Stromal cell of bone marrow (primary cell): ENCODE measurements at places on chromosomes 2 and 18.

DNA sequence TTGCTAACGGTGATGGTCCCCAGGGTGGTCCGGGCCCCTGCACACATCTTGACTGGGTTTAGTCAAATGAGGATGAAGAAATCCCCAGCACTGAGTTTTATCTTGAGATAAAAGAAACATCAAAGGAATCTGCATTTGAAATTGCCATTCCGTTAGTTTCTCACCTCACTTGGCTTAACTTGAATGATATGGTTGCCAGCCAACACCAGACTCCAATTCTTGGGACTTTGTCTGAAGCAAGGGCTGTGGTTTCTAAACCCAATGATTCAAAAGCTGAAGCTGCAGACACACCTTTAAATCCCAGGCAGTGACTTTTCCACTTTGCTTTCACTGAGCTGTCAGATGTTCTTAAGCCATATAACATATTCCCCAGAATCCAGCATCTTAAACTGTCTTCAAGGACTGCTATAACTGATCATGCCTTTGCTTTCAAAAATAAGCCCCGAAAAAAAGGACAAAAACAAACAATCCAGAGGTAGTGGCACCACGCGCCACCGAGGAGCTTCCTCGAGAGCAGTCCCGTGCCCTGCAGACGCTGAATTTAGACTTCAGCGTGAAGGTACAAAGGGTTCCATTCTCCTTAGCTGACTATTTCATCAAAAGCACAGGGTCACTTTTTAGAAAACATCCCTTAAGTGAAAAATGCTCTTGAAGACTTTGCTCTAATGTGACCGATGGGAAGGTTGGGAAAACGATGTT lies 189.3 kb downstream of the HDAC4 start:
- no peak for DNase-seq

GRCh38 chr2:72780477-72780876 lies 45.4 kb downstream of the EXOC6B start:
- no peak for DNase-seq

DNA sequence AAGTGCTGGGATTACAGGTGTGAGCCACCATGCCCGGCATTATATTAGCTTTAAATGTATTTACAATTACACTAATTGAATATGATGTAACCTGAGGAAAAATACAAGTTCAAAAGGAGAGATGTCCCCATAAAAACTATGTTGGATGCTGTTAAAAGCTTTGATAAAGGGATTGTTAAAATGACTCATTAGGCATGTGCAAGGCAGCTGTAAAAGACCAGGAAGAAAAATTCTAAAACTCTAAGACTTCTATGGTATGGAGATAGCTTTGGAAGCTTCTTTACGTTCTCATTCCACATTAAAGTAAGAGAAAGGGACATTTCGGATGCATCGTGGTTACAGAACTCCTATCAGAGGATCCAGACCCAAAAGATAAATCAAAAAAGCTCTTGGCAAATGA lies 50.3 kb downstream of the CYB5A start:
- DNase-seq: no peak

DNA sequence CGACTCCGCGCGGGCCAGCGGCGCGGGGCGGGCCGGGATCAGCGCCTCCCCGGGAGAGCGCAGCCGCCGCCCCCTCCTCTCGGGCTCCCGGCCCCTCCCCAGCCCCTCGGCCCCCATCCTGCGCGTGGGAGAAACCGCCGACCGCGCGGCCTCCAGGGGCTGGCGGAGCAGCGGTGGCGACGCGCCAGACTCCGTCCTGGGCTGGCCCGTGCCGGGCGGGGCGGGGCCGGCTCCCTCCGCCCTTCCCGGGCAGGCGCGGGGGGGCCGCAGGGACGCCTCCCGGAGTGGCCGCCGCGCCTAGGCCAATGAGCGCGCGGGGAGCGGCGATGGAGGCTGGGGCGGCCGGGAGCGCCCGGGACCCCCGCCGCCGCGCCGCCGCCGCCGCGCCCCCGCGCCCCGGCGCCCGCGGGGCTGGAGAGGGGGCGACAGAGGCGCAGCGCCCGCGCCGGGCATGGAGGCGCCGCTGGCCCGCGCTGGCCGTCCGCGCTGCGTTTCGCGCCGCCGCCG lies 49.1 kb downstream of the KCNIP3 start:
- DNase-seq: peak; percentile 18

- no peak for DNase-seq
Measured at GRCh38 chr2:71706121-71706520, 252.8 kb downstream of the DYSF start.

DNA sequence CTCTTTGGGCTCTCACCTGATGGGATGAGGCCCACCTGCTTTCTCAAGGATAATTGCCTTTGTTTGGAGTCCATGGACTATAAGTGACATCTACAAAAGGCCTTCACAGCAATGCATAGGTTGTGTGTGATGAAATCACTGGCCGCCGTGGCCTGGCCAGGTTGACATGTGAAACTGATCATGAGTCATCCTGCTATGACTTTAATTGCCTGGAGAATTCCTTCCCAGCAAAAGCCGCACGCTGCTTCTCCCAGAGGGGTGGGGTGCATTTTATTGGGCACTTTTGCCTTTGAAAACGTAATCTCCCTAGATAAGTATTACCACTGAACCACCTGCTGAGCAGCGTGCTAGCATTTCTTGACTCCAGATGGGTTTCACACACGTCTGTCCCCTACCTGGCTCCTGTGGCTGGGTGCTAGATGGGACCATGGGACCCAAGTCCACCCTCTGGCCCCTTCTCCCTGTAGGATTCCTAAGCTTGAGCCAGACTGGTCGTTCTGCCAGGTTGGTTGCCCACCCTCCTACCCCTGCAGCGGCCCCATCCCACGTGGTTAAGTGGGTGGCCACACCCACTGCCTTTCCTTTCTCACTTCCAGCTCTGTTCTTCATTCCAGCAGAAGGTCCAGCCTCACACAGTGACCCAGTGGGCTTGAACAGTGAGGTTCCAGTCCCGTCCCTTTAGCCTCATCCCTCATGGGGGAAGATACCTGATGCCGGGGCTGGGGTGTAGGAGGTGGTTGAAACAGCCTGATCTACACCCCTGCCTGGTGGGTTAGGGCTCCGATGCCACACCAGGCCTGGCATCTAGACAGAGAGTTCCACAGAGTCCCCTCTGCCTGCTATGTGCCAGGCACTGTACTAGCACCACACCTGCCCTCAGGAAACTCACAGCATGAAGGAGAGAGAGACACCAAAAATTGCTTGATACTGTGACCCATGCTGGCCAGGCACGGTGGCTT lies 89.6 kb downstream of the GBX2 start:
- peak; percentile 6 for DNase-seq

GRCh38 chr2:37809525-37809924 lies 115.6 kb upstream of the RMDN2 start:
- DNase-seq: peak; percentile 59

GRCh38 chr2:168790226-168790902 lies 12.1 kb upstream of the NOSTRIN start:
- no peak for DNase-seq

DNA sequence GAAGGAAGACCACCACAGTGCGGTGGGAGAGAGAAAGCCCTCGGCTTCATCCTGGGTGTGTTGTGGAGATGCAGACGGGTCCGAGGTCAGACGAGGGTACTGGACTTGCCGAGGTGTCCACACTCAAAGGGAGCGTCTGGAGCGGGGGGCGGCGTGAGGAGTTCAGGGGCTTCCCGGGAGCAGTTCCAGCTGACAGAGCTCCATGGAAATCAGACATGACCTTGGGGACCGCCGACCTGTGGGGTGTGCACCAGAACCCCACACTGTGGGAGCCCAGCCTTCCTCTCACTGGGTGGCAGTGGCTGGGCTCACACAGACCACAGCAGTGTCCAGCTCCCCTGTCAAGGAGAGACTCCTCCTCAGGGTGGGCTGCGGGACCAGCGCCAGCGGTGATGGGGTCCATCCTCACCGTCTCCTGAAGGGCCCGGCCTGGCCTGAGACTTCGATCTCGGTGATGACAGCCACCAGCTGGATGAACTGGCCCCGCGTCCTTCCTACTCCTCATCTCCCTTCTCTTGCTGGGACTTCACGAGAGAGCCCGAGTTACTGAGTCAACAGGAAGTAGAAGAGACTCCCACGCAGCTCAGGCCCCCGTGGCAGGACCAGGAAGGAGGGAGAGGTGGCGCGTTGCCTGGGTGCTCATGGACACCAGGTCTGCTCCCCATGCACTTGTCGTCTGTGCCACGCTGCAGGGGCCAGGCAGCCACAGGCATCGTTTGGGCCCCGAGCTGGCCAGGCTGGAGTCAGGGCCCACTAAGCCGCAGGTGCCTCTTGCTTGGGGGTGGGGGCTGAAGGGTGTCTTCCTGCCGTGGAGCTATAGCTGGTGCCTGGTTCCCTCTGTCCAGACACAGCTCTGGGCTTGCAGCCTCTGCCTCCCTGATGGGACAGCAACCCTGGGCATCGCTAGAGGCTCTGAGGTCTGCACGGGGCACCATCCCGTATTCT lies 101.9 kb upstream of the CTDP1 start:
- DNase-seq: no peak

GRCh38 chr2:238587776-238588660 lies 161.3 kb downstream of the ASB1 start:
- DNase-seq: no peak

GRCh38 chr2:23376972-23377371 lies 8.0 kb upstream of the KLHL29 start:
- DNase-seq: no peak

GRCh38 chr2:239365071-239365781 lies 35.6 kb downstream of the HDAC4 start:
- DNase-seq: no peak

DNA sequence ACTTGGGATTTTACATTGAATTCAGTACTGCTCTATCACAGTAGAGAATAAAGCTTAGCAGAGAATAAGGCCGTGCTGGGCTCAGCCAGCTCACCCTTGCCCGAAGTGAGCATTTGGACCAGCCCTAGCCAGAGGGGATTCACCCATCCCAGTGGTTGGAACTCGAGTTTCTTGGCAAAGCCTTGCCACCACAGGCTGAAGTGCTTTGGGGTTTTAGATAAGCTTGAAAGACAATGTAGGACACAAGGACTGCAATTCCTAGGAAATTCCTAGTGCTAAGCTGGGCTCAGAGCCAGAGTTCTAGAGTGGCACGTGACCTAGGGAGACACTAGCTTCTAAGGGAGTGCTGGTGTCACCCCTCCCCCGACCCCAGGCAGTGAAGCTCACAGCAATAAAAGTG lies 28.0 kb downstream of the SERPINB11 start:
- no peak for DNase-seq

DNA sequence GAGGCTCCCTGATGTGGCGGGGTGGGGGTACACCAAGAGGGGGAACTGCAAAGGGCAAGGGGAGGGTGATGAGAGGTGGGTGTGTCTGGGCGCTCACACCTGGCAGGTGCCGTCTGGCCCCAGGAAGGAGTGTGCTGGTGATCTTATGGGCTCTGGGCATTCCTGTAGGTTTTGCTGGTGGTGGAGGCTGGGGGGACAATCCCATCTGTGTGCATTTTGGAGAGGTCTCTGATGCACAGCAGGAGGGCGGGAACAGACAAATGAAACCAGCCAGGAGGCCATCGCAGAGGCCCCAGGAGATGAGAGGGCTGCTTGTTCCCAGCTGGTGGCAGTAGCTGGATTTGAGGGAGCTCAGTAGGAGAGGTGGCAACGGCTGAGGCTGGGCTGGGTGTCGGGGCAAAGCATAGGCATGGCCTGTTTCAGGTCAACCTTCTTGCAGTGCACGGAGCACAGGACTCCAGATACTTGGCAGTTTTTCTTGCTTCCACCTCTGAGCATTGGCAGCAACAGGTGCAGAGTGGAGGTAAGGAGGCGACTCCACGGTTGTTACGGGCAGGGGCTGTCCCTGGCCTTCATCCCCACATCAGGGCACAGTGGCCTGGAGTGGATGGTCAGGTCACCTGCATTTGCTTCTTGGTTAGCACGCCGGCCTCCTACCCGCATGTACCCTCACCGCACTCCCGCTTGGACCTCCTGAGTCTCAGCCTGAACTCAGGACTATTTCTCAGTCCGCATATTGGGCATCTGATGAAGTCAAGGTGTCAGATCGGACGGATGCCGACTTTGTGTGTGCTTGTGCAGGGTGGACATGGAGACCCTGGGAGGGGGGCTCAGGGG lies 194.2 kb upstream of the HDAC4 start:
- DNase-seq: no peak

DNA sequence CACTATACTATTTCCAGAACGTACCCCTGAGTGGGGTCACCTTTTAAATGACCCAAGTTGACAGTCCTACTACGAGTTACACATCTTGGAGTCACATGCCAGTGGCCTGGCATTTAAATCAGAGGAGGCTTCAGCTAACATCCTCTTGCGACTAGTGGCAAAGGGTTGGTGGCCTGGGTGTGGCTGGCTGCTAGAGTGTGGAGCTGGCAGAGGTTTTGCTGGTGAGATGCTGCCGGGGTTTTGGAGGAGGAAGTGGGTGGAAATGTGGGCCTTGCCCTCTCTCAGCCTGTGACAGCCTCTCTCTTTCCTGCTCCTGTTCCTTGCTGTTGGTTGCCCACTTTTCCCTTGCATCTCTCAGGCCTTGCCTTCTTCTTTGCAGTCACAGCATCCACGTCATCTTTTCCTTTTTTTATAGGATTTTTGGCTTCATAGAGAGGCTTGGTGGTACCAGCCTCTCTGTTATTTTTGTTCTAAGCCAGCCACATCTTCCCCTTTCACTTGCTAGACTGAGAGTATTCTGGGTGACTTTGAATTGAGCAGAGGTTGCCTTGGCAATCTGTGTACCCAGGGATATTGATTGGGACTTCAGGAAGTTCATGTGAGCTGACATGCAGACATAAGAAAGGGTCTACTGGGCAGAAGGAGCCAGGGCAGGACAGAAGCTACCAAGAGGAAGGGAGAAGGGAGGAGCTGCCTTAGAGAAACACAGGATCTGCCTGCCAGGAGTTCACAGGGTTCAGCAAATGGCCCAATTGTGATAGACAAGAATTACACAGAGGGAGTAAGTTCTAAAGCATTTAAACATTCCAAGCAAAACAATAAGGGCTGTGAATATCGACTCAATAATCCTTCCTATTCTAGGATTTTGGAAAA lies 55.4 kb downstream of the CDC42EP3 start:
- no peak for DNase-seq

- peak; percentile 37 for DNase-seq
Measured at GRCh38 chr18:46324087-46324955, 220.1 kb downstream of the HAUS1 start.

DNA sequence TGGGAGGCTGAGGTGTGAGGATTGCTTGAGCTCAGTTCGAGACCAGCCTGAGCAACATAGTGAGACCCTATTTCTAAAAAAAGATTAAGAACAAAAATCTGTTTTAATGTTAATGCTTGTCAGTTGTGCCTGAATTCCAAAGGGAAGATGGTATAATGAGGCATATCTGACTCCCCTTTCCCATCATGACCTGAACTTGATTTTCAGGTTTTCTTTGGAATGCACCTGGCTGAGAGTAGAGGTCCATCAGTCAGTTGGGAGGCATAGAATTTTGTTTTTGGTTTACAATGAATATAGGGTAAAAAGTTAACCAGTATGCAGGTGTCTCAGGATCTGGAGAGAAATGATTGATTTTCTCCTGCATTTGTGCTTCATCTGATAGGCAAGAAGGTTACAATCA lies 20.4 kb downstream of the RPIA start:
- no peak for DNase-seq

DNA sequence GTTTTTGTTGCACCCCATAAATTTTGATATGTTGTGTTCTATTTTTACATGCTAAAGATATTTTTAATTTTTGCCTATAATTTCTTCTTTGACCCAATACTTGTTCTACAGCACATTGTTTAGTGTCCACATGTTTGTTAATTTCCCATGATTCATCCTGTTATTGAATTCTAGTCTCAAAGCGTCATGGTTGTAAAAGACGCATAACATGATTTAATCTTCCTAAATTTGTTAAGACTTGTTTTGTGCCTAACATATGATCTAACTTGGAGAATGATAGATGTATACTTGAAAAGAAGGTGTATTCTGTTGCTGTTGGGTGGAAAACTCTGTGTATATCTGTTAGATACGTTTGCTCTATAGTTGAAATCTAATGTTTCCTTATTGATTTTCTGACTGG lies 27.1 kb upstream of the SULT1C3 start:
- no peak for DNase-seq
